ENCODE measurements at places on chromosomes 11 and 22.
A peak's percentile ranks its signal among the peaks of the same experiment; 100 is the strongest.

GRCh38 chr11:94741022-94741679, 27.0 kb upstream of the AMOTL1 start:
- peak; percentile 4 for DNase-seq

GRCh38 chr22:29517215-29517908, 36.2 kb downstream of the THOC5 start:
- DNase-seq, result no peak

- DNase-seq, result no peak
Observed at GRCh38 chr22:43301866-43302265, 41.3 kb downstream of the SCUBE1 start.

GRCh38 chr22:43066844-43067385, 22.3 kb downstream of the TTLL1 start:
- no peak for DNase-seq

DNA sequence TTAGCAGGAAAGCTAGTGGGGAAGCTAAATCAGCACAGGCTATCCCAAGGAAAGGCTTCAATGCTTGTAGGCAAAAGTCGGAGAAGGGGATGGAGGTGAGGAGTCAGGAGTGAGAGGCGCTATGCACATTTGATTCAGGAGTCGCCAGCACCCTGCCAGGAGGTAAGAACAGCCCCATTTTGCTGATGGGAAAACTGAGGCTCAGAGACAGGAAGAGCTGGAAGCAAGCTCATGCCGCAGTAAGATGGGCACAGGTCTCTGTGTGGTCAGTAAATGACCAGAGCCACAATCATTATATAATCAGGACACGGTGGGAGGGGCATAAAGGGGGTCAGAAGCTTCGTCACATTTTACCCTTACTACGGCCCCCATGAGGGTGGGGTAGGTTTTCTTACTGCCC, 504.4 kb downstream of the MN1 start:
- no peak for DNase-seq

DNA sequence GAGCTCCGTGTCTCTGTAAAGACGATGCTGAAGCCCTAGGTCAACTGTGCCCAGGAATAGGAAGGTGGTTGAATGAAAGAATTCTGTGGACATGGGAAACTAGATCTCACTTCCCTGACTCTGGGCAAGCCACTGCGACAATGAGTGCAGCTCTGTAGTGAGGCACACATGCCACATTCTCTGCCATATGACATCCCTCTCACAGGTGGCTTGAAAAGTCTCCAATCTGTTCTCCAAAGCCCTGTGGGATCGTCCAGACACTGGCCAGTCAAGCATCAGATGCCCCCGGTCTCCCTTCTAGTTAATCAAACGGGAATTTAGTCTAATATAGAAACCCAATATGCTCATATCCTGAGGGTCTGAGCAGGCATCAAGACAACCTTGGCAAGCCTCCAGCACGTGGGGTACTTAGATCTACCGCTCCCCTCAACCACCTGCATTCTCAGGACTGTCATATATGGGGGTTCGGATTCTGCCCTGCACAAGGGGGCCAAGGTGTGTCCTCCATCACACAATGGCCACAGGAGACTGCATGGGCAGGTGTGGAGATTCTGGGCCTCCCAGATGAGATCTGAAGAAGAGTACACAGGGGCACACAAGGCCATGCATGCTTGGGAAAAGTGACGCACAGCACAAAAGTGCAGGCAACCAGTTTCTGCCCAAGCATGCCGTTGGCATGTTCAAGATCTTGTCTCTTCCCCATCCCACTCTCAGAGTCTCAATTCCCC, 11.9 kb downstream of the DKK3 start:
- no peak for DNase-seq

DNA sequence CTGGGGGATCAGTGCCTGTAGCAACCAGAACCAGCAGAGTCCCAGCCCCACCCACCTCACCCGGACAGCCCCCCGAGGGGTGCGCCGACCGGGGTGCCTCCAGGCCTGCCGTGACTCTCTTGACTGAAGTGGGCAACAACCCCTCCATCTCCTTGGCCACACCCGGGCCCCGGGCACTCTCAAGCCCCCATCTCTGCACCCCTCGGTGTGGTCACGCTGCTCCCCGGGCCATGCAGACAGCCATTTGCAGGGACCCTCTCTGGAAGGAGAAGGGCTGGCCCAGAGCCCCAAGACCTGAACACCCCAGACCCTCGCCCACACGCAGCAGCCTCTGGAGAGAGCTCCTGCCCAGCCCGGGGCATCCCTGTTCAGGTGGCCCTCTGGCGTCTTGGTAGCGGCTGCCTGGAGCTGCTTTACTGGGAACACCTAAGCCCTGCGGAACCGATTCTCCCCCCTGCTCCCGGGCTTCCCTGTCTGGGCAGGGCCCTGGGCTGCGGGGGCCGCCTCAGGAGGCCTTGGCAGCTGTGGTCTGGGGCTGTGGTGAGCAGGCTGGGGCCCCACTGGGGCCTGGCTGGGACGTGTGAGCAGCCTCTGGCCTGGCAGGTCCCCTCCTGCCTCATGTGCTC, 84.9 kb downstream of the WNT7B start:
- DNase-seq, result no peak

DNA sequence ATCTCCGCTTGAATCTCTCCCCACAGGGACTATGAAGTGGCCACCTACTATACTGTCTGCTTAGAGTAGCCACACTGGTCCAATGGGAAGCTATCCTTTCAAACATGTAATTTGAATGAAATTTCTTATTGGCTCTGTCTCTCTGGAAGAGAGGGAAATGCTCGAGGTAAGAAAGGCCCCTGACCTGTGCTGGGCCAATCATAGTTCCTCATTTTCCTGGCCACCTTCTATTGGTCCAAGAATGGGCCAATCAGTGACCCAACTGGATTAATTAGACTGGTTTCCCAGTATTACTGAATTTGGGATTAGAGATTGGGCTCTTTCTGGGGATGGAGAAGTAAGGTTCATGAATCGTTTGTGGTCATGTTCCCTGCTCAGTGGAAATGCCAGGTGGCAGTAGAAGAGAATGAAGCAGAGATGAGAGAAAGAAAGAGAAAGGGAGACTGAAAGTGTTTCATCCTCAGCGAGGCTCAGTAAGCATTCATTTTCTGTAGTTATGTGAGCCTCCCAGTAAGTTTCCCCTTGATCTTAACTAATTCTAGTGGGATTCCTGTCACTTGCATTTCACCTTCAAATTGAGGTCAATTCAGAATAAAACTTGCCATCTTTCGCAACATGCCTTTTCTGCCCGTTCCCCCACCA, 8.4 kb upstream of the MMP20 start:
- DNase-seq, result no peak

GRCh38 chr11:2210366-2211112, 38.9 kb upstream of the TH start:
- no peak for DNase-seq

DNA sequence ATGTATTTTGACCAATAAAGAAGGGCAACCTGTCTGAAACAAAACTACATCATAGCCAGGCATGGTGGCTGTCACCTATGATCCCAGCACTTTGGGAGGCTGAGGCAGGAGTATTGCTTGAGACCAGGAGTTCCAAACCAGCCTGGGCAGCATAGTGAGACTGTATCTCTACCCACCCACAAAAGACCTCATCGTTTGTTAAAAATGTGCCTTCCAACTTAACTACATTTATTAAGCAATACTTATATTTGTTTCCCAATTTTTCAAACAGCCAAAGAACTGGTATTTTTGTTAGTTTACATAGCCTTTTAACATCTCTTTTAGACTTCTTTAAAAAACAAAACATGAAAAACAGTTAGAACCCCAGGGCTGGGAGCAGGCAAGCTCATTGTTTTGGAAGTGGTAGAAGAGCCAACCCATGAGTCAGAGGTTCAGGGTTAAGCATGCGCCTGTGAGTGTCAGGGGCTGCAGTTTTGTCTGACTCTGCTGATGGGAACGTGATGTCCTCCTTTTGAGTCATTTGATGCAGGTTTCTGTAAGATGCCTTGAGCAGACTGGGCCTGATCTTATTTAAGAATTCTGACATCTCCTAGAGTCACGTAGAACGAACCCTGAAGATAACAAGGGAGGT, 53.9 kb upstream of the CRTAM start:
- DNase-seq, result no peak

DNA sequence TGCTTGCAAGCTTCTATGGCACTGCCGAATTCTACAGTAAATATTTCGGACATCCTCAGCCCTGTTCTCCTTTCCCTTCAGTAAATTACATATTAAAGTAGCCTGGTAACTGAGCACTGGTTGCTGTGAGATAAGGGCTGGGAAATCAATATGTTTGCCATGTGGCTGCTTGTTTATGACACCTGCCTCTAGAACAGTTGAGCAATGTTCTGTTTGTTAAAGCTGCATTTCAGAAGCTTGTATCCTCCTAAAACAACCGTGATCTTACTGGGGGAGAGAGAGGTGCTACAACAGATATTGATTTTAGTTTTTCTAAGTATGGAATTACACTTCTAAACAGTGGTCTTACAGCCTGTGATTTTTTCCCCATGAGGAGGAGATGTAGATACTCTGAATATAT, 39.4 kb downstream of the ZBTB16 start:
- DNase-seq, result no peak

DNA sequence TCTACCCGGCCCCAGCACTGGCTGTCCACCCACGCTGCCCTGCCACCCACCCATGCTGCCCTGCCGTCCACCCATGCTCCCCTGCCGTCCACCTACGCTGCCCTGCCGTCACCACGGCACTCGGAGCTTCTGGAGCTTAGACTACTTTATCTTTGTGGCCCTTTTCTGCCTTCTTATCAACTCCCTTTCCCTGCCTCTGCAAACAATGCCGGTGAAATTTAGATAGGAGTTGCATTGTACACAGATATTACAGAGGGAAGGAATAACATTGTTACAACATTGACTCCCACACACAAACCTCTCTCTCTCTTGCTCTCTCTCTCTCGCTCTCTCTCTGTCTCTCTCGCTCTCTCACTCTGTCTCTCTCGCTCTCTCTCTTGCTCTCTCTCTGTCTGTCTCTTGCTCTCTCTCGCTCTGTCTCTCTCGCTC, 33.7 kb upstream of the BRSK2 start:
- no peak for DNase-seq

DNA sequence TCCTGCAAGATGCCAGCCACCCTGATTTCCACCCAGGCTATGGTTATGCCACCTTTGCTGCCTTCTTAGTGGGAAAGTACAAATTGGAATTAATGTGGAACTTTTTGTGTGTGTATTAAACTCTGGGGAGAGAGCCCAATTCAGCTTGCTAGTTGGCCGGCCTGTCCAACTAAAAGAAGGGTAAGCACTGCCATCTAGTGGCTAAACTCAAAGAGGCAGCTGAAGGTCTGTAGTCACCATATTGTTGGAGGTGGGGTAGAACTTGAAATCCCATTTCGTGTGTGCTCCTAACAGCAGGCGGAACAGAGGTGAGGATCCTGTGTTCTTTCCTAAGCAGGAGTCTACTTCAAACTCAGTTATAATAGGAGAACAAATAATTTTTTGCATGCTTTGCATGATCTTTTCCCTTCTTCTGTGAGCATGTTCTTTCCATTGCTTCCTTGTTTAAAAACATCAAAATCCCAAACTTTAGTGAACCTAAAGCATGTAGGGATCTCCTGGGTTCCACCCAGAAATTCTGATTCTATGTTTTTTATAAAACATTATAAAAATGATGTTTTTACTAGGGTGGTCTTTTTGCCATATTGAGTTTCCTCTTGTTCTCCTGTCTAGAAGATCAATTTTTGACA, 138.8 kb upstream of the SORL1-AS1 start:
- peak; percentile 91 for DNase-seq

- no peak for DNase-seq
Observed at GRCh38 chr22:38049812-38050619, 7.2 kb upstream of the PICK1 start.

DNA sequence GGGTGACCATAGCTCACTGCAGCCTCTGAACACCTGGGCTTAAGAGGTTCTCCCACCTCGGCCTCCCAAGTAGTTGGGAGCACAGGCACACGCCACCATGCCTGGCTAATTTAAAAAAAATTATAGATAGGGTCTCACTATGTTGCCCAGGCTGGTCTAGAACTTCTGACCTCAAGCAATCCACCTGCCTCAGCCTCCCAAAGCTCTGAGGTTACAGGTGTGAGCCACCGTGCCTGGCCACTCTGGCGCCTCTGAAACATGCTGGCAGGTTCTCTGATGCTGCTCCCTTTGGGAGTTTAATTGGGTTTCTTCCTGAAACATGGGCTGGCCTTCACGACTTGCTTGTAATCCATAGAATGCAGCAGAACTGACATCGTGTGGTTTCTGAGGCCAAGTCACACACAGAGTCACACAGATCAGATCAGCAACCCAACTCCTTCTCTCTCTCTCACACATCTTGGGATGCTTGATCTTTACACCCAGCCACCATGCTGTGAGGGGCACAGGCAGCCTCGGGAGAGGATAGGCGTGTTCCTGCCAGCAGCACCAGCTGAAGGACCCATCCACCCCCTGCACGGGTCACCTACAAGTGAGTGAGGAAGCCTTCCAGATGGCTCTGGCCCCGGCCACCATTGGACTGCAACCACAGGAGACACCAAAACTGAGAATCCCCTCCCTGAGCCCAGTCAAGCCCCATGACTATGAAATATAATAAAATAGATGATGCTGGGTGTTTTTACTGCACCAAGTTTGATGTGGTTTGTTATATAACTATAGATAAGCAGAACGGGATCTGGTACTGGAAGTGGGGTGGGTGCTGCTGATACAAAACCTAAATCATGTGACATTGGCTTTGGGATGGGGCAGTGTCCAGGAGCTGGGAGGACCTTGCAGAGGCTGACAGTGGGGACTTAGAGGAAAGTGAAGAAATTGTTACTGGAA, 3.1 kb upstream of the GSC2 start:
- no peak for DNase-seq

DNA sequence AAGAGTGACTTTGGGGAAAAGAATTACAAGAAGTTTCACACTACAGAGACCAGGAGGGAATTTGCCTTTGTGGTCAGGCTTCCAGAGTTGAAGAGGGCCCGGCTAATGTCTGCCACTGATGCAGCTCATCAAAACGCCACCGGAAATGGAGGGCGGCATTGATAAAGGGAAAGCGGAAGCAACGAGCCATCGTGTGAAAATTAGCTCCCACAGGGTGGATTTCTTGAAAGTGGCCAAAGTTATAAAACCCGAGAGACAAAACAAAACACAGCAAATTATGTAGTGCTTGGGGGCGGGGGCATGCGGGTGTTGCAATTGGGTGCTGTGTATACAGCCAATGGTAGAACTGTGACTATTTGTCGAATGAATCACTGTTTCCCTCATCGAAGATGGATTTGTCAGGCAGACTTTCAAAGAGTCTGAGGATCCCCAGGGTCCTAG, 113.0 kb downstream of the ADAMTS15 start:
- no peak for DNase-seq

DNA sequence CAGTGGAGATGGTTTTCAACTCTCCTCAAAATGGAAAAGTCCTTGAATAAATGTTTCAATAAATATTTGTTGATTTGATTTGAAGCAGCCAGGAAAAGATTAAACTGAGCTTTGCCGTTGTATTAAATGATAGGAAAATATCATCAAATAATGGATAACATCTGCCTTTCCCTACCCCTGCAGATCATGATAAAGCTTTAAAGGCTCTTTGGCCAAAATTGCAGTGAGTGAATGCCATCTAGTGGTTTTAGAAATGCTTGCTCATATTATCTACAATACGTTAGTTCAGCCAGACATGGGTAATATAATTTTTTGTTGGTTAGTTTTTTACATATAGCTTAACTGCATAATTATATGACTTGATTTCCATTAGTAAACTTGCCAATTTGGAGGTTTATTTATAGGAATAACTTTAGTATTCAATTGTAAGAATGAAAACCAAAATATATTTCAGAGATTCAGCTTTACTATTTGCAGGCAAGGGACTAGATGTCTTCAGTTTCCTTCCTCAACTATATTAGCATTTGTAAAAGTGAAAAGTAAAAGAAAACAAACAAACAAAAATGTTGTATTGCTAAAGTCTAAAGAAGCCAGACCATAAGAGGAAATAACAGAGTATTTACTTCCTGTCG, 159.2 kb downstream of the MSANTD4 start:
- peak; percentile 40 for DNase-seq

GRCh38 chr11:45212566-45213315, 66.3 kb downstream of the PRDM11 start:
- no peak for DNase-seq

All from GM12865 (cell line).